ENCODE measurements at places on chromosomes 7 and 10. TPM values are rescaled to one million over a fixed set of nuclear protein-coding genes. Genes with fewer than 3 reads are reported as not detected.

Gene AMZ1
- 1.2 TPM for total RNA-seq

DNA sequence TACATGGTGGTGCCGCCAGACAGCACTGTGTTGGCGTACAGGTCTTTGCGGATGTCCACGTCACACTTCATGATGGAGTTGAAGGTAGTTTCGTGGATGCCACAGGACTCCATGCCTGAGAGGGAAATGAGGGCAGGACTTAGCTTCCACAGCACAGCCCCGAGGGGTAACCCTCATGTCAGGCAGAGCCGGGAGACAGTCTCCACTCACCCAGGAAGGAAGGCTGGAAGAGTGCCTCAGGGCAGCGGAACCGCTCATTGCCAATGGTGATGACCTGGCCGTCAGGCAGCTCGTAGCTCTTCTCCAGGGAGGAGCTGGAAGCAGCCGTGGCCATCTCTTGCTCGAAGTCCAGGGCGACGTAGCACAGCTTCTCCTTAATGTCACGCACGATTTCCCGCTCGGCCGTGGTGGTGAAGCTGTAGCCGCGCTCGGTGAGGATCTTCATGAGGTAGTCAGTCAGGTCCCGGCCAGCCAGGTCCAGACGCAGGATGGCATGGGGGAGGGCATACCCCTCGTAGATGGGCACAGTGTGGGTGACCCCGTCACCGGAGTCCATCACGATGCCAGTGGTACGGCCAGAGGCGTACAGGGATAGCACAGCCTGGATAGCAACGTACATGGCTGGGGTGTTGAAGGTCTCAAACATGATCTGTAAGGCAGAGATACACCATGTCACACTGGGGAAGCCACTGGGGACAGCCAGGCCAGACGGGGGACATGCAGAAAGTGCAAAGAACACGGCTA lies 104.6 kb upstream of the TNRC18 start:
- no peak for DNase-seq

GRCh38 chr10:72638586-72639440 lies 12.9 kb upstream of the MICU1 start:
- no peak for DNase-seq

DNA sequence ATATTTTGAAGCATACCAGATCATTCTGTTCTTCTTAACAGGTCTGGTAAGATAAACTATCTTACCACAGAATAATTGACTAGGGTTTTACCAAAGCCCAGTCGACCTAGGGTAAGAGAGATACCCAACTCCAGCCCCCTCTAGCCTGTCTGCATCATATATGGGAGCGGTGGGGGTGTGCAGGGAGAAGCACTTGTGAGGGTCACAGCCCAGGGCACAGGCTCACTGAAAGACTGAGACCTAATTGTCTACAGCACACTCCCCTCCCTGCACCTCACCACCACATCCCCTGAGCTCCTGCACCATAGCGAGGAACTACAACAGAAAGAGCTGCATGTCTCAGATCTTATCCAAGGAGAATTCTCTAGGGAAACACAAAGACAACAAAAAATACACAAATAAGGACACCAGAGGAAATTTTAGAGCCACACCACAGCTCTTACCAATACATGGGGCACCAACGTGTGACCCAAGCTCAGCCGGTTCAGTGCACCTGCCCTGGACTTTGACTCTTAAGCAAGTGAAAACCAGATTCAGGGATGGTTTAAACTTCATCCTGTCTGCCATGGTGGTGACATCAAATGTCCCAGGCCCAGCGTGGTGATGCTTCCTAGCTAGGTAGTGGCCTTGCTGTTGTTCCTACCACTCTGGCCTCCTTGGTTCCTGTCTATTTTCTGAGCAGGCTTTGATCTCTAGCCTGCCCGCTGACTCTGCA lies 150.8 kb downstream of the HERPUD2 start:
- DNase-seq: peak; percentile 64

GRCh38 chr7:52410032-52410431 lies 625.4 kb upstream of the POM121L12 start:
- DNase-seq: no peak

GRCh38 chr10:10886861-10887531 lies 130.7 kb upstream of the CELF2 start:
- DNase-seq: no peak

- no peak for DNase-seq
Observed at GRCh38 chr7:24378871-24379616, 95.1 kb downstream of the NPY start.

DNA sequence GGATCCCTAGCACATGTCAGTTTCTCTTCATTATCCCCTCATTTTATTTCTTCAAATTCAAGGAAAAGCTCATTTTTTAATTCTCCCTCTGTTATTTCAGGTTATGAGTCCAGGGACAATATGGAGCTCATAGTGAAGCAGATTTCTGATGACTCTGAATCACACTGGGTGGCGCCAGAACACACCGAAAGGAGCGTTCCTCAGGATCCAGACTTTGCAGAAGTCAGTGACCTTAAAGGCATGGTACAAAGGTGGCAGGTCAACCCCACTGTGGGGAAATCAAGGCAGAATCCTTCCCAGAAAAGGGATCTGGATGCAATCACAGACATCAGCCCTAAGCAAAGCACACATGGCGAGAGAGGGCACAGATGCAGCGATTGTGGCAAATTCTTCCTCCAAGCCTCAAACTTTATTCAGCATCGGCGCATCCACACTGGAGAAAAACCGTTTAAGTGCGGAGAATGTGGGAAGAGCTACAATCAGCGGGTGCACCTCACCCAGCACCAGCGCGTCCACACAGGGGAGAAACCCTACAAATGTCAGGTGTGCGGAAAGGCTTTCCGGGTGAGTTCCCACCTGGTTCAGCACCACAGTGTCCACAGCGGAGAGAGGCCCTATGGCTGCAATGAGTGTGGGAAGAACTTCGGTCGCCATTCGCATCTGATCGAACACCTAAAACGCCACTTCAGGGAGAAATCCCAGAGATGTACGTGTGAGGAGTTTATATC lies 21.4 kb downstream of the ZKSCAN5 start:
- DNase-seq: no peak

GRCh38 chr10:91462423-91462822 lies 52.3 kb downstream of the HECTD2 start:
- DNase-seq: no peak

GRCh38 chr10:29102233-29102632 lies 186.6 kb upstream of the LYZL1 start:
- no peak for DNase-seq

DNA sequence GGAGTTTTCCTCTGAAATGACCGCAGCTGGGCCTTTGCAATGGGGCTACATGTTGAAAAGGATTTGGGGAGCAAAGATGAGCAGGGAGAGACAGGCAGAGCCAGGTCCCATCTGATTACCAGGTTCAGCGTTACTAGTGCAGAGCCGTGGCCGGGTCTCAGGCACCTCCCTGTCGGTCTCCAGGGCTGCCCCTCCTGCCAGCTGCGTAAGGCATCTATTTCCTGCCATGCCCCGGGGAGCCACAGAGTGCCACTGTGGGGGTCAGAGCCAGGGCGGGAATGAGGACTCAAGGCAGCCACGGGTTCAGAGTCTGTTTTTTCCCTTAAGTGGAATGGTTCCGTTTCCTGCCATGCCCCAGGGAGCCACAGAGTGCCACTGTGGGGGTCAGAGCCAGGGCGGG lies 382.6 kb upstream of the SHH start:
- DNase-seq: no peak

GRCh38 chr7:157932498-157933218 lies 595.9 kb downstream of the DNAJB6 start:
- DNase-seq: no peak

GRCh38 chr10:75486591-75486990 lies 55.2 kb downstream of the LRMDA start:
- DNase-seq: no peak

Data from vagina (tissue), 2 donors.